ENCODE measurements at places on chromosomes 5 and 9. TPM values are rescaled to one million over a fixed set of nuclear protein-coding genes. Genes with fewer than 3 reads are reported as not detected.

Gene SOHLH1
- not detected for total RNA-seq

Gene RIOK2
- total RNA-seq, result 13.7 TPM

Gene FAM78A
- 7.5 TPM for total RNA-seq

Gene SPARC
- 985 TPM for total RNA-seq
